D721Med (cell line): ENCODE measurements at places on chromosomes 11 and 22.
A peak's percentile ranks its signal among the peaks of the same experiment; 100 is the strongest.

DNA sequence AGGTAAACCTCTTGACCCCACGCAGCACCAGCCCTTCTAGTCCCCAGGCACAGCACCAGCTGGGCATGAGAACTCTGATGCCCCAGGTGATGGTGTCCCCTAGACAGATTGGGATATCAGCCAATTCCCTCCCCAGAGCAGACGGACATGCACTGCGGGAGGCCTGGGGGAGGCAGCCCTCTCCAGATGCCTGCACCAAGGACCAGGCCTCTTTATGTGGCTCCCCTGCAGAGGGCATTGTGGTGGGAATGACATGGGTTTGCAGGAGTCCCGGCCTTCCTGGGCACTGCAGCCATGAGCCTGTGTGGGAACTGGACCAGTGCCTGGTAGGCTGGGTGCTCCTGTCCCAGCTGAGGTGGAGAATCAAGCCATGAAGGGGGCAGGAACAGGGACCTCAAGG, 25.9 kb downstream of the PPM1F start:
- no peak for DNase-seq

- DNase-seq: no peak
Observed at GRCh38 chr22:19889951-19890350, 35.3 kb upstream of the GNB1L start.

GRCh38 chr22:31681349-31682345, 19.6 kb upstream of the PISD start:
- no peak for DNase-seq

- DNase-seq: peak; percentile 45
Observed at GRCh38 chr22:46576556-46577367, 39.3 kb upstream of the CELSR1 start.

DNA sequence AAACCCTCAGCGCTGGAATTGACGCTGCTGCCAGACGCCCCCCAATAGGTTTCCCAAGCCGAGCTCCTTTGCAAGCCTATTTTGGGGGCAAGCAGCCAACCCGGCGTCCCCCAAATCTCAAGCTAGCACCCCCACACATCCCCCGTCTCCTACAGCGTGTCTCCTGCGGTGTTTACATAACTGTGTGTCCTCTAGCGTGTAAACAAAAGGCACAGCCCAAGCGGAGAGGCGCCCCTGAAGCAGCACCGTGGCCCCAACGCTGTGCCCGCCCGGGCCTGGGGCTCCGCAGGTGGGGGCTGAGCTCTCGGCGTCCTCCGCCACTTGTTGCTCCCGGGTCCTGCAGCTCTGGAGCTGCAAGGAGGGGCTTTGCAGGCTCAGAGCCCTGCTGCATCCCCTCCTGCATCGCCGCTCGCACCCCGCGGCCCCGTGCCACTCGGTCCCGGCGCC, 1.6 kb downstream of the CADM1 start:
- DNase-seq: no peak

DNA sequence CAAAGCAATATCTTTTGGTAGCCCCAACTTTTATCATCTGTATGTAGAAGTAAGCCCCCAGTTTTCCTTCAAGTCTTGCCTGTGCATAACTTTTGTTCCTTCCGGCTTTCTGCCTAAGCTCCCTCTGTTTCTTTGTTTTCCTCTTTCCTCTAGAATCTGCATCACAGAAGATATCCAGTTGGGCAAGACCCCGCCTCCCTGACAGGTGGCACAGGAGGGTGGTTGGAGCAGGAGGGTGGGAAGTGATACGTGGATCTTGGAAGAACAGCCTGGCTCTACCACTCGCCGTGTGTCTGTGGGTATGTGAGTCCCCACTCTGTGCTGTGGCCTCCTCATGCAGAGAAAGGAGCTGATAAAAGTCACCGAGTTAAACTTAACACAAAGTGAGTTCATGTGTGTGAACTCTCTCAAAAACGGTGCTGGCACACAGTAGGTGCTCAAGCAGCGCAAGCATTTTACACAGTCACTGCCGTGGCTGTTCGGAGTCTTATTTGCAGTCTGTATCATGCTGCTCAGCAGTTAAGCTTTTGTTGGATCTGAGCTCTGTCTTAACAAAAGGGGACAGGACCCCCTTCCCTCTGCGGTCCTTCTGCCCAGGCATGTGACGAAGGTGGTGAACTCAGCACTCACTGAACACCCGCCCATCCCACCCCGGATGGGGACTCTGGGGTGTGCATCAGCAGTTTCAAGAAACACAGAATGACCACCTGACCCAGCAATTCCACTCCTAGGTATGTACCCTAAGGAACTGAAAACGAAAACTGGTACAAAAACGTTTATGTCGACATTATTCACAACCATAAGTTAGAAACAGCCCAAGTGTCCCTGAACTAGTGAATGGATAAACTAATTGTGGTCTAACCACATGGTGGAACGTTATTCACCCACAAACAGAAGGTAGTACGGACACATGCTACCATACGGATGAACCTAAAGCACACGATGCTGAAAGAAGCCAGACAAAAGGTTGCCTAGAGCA, 249.1 kb downstream of the CTTN start:
- no peak for DNase-seq

DNA sequence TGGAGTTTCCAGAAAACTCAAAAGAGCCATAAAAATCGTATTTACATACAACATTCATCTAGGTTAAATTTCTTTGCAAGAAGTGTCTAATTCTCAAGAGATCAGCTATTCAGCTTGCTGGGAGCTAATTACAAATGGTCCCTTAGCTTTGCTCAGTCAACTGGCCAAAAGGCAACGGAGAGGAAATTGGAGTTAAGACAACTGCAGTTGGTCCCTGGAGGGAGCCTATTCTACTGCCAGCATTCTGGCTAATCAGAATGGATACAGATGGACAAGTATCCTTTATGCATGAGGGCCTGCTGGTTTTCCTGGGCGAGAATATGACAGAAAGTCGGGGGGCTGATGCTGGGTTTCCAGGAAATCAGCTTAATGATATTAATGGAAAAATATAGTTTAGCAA, 45.5 kb downstream of the KCNJ1 start:
- DNase-seq: no peak

- DNase-seq: no peak
Observed at GRCh38 chr22:31637891-31638618, 24.0 kb downstream of the PISD start.

- no peak for DNase-seq
Observed at GRCh38 chr11:122317305-122317704, 201.3 kb upstream of the BLID start.

DNA sequence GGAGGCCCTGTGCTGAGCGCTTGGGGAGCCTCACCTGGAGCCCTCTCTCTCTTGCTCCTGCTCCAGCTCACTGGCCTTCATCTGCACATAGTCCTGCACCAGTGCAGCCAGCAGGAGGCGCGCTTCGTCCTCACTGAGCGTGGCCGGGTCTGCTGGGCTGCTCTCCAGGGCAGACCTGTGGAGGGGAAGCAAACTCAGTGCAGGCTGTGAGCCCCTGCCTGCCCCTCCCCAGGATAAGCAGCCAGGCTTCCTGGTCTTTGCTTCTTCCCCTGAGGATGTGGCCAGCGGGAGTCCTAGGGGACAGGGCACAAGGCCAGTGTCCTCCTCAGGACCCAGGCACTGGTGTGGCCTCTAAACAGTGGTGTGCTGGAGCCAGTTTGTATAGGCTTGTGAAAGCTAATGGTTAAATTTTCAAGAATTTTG, 2.2 kb downstream of the CALCA start:
- no peak for DNase-seq

DNA sequence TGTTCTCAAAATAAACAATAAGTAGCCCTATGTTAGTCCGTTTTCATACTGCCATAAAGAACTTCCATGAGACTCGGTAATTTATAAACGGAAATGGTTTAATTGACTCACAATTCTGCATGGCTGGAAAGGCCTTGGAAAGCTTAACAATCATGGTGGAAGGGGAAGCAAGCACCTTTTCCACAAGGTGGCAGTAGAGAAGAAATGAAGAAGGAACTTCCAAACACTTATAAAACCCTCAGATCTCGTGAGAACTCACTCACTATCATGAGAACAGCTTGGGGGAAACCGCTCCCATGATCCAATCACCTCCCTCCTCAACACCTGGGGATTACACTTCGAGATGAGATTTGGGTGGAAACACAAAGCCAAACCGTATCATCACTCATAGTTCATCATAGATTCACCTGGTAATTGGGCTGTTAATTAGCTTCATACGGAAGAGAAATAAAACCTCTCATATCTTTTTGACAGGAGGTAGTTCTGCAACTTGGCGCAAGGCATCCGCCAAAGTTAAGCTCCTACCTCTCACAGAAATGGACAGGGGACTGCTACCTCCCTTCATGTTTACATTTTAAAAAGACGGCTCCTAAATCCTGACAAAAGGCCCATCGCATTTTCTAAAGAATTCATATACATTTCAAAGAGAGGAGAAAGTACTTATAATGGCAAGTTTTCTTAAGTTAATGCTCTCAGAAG, 49.0 kb downstream of the MUC15 start:
- no peak for DNase-seq

DNA sequence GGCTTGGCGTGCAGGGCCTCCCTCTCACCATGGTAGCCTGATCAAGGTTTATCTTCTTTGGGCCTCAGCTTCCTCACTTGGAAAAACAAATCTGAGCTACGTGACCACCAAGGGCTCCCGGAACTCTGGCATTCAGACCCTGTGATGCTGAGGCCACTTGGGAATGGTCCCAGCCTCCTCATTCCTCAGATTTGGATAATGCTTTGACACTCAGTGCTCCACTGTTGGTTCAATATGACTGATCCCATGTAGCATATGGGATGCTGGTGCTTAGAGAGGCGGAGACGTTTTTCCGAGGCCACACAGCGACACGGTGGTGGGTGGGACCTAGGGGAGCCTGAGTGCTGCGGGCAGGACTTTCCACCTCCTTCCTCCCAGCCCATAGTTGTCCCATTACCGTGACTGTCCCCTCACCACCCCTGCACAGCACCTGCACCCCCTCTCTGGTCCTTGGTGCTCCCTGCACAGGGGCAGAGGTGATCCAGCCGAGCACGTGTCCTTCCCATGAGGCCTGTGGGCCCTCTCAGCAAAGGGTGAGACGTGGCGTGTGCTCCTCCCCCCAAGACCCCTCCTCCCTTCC, 23.1 kb downstream of the MB start:
- DNase-seq: no peak

DNA sequence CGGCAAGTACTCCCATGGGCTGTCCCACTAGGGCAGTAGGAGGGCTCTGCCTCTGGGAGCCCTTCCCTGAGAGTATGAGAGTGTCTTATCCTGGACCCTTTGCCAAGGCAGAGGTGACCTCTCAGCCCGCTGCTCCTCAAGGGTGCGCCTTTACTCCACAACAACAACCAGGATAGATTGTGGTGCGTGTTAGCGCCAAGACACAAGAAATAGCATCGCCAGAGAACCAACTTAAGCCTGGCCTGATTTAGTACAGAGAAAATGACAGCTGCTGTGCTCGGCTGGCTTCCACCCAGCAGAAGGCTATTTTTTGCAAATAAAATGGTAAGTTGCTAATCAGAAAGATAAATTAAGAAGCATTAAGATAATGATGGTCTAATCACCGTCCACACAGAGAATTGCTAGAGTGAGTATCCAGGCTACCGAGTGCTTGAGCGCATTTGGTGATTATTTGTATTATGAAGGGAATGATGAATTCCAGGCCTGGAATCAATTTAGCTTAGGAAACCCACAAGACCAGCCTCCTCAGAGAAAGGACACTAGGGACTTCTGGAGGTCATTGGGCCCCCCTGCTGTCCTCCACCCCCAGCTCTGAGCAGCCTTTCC, 119.8 kb downstream of the PKNOX2 start:
- peak; percentile 46 for DNase-seq

DNA sequence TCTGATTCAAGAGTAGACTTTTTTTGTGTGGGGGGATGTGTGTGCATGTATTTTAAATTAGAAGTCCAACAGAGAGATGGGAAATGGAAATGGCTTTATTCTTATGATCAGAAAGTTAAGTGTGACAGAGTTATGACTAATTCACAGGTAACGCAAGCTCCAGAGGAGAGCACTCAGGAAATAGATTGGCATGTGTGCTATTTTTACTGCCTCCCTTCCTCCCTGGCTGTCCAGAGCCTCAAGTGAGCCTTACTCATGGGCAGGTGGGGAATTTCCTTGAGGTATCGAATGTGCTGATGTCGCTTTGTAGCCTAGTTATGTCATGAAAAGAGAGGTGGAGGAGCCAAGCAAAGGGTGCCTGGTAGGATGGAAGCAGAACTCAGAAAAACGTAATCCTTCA, 70.3 kb upstream of the BDNF start:
- no peak for DNase-seq

DNA sequence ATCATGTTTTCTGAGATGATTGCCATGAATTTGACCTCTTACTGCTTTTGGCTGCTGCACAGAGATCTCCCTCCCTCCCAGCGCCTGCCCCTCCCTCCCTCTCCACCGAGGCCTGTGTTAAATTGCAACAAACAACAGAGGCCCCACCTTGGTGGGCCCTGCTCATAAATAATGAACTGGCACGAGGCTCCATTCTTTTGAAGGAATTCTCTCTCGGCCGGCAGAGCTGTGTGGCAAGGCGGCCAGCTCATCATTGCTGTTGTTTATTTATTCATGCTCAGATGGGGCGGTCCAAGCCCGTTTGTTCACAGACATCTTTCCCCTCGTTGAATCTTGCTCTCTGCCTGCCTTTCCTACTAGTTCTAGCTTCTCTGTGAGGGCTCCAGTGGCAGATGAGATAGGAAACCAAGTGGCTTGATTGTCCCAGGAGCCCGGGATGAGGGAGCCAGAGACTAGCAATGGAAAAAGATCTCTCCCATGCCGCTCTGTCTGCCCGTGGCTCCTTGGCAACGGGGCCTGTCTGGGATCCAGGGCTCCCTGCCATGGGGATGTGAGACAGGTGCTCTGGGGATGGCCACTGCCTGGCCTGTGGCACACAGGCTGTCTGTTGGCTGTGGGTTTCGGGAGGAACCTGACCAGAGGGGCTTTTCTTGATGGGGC, 192.6 kb downstream of the DSCAML1 start:
- DNase-seq: no peak

DNA sequence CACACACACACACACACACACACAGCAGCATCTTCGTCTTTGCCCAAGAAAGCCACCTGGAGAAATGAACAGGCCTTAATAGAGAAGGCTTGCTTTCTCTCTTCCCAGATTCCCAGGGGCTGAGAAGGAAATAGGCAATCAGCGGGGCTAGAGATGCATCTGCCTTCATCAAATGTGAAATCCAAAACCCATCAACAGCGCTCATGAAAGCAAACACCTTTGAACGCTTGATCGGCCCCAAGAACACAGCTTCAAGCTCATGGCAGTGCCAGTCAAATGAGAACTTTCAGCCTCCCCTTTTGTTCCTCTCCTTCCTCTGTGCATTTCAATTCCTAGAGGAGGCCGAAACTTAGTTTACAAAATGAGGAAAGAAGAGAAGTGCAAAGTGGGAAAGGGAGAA, 122.7 kb downstream of the EFCAB6 start:
- DNase-seq: no peak

- no peak for DNase-seq
Observed at GRCh38 chr22:27378995-27379394, 422.6 kb downstream of the MN1 start.
